ENCODE measurements at places on chromosomes 11 and 22. TPM values are rescaled to one million over a fixed set of nuclear protein-coding genes. Genes with fewer than 3 reads are reported as not detected.

Gene C22orf31
- not detected for total RNA-seq

Gene CRYBB3
- total RNA-seq: not detected

Gene OR6T1
- not detected for total RNA-seq

DNA sequence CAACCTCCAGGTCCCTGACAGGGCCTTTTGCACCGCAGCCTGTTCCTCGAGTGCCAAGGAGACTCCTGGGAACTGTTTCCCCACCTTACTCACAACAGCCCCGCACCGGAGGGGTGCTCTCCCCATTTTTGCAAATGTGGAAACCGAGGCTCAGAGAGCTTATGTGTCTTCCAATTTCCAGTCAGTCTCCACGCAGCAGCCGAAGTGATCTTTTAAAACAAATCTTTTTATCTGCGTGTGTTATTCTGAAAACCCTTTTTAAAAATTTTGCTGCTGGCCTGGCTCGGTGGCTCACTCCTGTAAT, 409 bp upstream of the TMEM134 start:
- DNase-seq: no peak

GRCh38 chr11:126914166-126914565, 86.4 kb downstream of the KIRREL3 start:
- DNase-seq: no peak

- no peak for DNase-seq
Measured at GRCh38 chr11:1345737-1346513, 36.5 kb upstream of the TOLLIP start.
